ENCODE measurements at places on chromosomes 4 and X. TPM values are rescaled to one million over a fixed set of nuclear protein-coding genes. Genes with fewer than 3 reads are reported as not detected.

CTAG1A gene
- not detected for total RNA-seq

DRD5 gene
- total RNA-seq = not detected

FAM47A gene
- total RNA-seq = not detected

AMOT gene
- 7.1 TPM for total RNA-seq

TAF1 gene
- total RNA-seq = 30.2 TPM

DMD gene
- total RNA-seq = 7.4 TPM

FRMPD4 gene
- 0.27 TPM for total RNA-seq

DGKK gene
- total RNA-seq = 19.2 TPM

MAOB gene
- total RNA-seq = 0.73 TPM

MAGEB1 gene
- not detected for total RNA-seq

UGT2B10 gene
- total RNA-seq = not detected

ARHGAP24 gene
- 0.31 TPM for total RNA-seq

PNMA3 gene
- 7.8 TPM for total RNA-seq

PWWP3B gene
- total RNA-seq = 0.86 TPM

TGIF2LX gene
- not detected for total RNA-seq

PRRG3 gene
- total RNA-seq = 5.4 TPM

DNA sequence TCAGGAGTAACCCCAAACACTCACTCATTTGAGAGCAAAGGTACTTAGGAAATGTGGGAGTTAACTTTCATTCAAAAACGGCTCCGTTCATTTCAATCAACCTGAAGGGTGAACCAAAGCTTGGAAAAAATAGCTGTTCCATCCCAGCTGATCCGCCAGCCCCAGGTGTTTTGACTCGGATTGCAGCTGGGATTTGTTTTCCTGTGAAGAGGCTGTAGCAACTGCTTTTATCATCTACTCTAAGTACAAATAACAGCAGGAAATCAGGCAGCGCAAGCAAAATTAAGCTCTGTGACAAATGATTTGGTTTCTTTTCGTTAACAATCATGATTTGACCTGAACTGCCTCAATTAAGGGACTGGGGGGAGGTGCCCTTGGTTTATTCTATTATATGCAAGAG, 154.7 kb downstream of the BEND2 start:
- no peak for DNase-seq

- peak; percentile 66 for DNase-seq
Measured at GRCh38 chrX:74492720-74493201, 71.5 kb downstream of the SLC16A2 start.

DNA sequence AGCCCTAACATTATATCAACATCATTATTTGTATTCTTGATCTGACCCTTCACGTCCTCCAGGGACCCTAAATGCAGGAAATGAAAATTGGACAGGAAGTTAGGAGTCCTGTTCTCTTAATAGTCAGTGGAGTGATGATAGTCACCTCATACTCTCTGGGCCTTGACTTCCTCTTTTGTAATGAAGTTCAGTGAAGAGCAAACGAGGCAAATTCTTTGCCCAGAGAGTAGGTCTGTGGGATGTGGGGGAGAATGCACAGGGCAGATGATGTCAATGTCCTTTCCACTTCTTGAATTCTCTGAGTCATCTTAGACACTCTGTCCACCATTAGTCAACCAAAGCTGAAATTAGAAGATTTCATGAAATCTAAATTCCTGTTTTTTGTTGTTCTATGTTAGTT, 17.1 kb upstream of the GPRIN3 start:
- DNase-seq = no peak

GRCh38 chr4:4269331-4269731, 20.6 kb downstream of the LYAR start:
- DNase-seq = no peak

DNA sequence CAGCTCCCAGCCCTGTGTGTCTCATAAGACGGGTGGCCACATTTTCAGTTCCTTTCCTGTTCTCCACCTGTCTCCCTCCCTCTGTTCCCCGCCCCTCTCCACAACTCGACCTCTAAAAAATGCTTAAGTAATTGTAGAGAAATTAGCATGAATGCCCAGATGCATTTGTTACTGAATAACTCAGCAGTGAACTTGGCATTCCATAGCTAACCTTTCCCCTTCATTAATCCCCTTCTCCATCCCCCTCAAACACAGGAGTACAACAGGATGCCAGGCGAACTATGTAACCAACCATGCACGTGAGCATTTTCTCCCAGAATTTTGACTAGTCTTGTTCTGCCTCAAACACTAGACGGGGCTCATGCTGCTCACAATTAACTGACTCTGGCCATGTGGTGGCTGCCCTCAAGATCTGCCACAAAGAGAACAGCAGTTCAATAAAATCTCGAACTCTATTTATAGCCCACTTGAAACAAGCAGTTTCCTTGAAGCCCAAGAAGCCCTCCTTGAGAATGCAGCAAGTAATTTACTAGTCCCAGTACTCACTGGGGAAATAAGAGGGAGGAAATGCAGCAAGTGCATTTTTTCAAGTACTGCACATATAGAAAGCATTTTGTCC, 351.2 kb downstream of the ARHGAP24 start:
- DNase-seq = peak; percentile 56

GRCh38 chr4:122688529-122689140, 43.9 kb upstream of the BBS12 start:
- DNase-seq = no peak

DNA sequence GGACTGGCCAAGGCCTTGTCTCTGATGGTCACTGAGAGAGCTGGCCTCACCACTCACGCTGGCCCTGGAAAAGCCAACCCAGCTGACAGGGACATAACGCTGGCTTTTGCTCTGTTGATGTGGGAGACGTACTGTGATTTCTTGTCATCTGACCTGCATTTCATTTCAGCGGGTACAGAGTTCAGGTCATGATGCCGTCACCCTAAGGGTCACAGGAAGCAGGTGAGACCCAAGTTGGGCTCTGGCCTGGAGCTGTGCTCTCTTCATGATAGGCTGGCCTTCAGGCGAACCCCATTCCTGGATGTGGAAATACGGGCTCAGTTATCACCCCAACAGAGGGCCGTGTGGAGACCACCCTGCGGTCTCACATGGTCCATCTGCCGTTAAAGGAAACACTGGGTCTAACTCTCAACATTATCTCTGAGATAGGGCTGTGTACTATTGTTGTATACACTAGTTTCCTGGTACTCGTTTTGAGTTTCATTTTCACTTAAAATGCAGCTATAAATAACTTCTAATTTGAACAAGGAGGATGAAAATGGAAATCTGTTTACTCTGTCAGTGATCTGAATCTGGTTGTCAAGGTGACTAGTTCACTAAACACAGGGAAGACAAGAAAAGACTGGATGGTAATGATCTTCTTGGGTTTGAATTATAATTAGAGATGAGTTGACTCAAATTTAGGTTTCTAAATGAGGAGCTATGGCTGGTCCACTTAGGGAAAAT, 89.1 kb downstream of the TBC1D9 start:
- no peak for DNase-seq

- peak; percentile 47 for DNase-seq
Measured at GRCh38 chrX:46588263-46588662, 14.7 kb downstream of the CHST7 start.

DNA sequence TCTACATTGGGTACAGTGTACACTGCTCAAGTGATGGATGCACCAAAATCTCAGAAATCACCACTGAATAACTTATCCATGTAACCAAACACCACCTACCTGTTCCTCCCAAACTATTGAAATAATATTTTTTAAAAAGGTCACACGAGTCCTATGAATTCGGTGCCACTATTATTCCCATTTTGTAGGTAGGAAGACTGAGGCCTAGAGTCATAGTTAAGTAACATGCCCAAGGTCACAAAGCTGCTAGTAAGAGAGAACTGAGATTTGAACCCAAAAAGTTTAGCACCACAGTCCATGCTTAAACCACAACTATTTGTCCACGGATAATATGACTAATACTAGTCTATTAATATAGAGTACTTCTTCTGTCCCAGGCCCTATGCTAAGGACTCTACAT, 2.7 kb downstream of the ARHGEF6 start:
- DNase-seq = no peak

DNA sequence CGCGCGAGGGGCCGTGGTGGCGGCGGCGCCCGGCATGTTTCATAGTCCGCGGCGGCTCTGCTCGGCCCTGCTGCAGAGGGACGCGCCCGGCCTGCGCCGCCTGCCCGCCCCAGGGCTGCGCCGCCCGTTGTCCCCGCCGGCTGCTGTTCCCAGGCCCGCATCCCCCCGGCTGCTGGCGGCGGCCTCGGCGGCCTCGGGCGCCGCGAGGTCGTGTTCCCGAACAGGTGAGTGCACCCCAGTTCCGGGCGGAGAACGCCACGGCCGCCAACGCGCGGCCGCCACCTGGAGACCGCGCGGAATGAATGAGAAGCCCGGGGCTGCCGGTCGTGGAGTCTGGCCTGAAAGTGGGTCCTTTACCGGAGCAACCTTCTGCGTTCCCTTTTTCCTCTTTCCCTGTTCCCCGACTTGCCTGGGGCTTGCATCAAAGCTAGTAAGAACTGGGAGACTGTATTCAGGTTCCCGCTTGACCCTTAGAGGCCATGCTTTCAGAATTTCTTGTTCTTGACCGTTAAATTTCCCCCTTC, 429 bp downstream of the NOCT start:
- no peak for DNase-seq

DNA sequence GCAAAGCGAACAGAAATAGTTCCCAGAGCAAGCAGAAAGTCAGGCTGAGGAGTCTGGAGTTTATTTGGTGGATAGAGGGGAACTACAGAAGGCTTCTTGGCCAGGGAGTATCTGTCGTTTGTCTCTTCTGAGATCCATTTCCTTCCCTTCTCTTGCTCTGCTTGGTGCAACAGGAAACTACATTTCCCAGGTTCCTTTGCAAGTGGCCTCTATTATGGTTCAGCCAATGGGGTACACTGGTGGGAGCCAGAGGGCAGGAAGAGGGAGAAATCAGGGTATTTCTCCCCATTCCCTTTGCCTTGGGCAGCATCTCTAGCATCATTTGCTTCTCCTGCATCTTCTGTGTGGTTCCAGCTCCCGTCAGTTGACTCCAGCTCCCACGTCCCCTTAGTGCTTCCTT, 142.1 kb downstream of the BCOR start:
- DNase-seq = no peak

- no peak for DNase-seq
Measured at GRCh38 chrX:136476501-136476900, 11.2 kb upstream of the BRS3 start.

DNA sequence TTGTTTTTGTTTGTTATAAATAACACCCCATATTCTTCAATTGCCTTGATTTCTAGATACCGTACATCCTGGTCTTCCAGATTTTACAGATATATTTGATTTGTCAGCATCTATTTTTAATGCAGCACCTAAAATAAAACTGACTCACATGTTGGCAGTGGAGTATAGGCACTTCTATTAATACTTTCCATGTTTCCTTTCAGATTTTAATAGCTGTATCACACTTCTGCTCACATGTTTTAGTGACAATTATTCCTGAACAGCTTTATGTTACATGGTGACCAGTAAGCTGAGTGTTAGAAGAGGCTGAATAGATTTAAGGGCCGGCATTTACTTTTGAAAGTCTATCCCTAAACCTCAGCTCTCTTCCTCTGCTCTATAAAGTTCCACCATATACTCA, 46.1 kb downstream of the C4orf46 start:
- no peak for DNase-seq

DNA sequence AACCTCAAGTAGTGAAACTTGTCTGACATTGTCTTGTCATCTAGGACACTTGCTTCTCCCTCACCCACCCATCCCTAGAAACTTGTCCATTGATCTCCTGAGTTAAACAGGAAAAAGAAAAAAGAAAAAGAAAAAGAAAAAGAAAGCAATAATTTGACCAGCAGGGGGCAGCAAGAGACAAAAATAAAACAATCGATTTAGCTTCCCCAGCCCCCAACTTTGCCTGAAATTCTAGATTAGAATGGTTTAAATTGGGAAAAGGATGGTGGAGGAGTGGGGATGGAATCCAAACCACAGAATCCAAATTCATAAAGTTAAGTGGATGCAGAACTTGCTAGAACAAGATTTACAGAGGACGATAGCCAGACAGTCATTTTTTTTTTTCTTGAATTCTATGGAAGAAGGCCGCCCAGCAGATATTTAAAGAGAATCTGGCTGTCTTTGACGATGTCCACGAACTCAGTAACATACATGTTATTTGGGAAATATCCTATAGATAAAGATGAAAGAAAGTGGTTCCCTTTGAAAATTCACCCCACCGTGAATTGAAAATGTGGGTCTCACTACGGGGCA, 282.9 kb downstream of the USP46 start:
- DNase-seq = no peak

GRCh38 chr4:86223472-86223871, 136.4 kb downstream of the MAPK10 start:
- DNase-seq = peak; percentile 66

DNA sequence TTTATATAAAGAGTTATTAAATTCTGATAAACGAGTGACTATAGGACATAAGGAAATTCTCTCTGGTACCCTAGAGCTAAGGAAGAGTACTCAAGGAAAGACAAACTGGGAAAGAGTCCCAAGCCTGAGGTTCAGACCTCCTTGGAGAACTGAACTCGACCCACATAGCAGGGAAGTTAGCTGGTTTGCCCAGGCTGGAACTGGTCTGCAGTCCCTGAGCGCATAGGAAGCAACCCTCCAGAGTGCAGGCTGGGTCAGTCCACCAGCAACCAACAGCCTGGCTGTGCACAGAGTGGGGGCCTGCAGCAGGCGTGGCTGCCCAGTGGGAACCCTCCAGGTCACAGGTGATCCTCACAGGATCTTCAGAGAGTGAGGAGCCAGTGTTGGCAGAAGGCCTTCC, 114.1 kb downstream of the SOWAHB start:
- DNase-seq = no peak

All from H1 (cell line).